ENCODE measurements at places on chromosomes 16 and 17.

DNA sequence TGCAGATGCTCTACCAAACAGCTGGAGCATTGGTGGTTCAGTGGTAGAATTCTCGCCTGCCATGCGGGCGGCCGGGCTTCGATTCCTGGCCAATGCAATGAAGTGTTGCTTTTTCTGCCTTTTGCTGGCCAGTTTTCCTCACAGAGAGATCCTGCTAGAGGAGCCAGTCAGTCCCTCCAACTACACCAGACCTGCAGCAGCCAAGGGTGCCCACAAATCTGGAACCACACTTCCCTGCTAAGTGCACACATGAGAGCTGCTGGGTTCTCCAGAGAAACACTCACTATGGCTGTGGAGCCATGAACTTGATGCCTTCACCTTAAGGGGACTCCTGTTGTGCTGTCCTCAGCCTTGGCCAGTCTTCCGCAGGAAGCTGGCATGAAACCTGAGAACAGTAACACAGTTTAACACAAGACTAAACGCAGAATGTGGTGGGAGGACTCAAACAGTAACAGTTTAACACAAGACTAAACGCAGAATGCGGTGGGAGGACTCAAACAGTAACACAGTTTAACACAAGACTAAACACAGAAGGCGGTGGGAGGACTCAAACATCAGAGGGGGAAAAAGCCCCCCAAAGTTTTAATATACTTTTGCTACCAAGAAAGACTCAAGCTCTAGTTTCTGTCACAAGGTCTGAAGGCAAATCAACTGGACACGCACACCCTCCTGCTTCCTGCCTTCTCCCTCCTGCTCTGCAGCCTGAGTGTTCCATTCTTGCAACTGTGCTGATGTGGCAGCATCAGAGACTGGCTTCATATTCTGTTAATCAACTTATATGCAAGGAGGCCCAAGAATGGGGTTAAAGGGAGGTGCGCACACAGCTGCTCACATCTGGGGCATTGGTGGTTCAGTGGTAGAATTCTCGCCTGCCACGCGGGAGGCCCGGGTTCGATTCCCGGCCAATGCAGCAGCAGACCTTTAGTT, 12.0 kb downstream of the VAC14 start:
- no peak for DNase-seq

- DNase-seq, result no peak
Observed at GRCh38 chr17:66423056-66423955, 120.9 kb downstream of the PRKCA start.

DNA sequence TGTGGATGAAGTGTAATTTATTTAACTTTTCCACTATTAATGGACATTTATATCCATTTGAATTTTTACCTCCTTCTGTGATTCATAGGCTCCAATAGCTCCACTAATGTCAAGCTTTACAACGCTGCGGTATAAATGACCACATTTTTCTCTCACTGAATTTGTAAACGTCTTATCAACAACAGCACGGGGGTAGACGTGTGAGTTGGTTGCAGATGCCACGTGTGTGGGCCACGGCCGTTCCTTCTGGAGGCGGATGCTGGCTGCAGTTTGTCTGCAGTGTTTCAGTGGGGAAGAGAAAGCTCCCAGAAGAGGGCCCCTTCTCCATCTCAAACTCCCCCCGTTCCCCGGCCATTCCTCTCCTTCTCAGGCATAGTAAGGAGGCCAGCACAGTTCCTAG, 68.2 kb upstream of the XYLT1 start:
- DNase-seq, result no peak

GRCh38 chr16:74046524-74046923, 250.1 kb upstream of the PSMD7 start:
- DNase-seq, result no peak

- no peak for DNase-seq
Observed at GRCh38 chr17:9330141-9330540, 245.5 kb downstream of the STX8 start.

GRCh38 chr16:69217433-69217832, 30.5 kb downstream of the SNTB2 start:
- DNase-seq, result no peak

DNA sequence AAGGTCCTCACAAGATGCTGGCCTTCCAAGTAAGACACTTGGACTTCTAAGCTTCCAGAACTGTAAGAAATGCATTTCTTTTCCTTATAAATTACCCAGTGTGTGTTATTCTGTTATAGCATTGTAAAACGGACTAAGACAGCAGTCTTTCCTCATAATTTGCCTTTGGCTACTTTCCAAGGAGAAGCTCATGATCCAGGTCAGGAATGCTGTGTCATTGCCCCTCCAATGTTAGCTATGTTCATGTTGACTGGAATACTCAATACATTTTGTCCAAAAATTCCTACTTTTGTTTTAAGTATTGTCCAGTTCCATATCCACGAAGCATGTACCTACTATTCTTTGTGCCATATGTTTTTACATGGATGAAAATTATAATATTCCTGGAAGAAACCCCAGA, 234.6 kb downstream of the HS3ST3A1 start:
- no peak for DNase-seq

DNA sequence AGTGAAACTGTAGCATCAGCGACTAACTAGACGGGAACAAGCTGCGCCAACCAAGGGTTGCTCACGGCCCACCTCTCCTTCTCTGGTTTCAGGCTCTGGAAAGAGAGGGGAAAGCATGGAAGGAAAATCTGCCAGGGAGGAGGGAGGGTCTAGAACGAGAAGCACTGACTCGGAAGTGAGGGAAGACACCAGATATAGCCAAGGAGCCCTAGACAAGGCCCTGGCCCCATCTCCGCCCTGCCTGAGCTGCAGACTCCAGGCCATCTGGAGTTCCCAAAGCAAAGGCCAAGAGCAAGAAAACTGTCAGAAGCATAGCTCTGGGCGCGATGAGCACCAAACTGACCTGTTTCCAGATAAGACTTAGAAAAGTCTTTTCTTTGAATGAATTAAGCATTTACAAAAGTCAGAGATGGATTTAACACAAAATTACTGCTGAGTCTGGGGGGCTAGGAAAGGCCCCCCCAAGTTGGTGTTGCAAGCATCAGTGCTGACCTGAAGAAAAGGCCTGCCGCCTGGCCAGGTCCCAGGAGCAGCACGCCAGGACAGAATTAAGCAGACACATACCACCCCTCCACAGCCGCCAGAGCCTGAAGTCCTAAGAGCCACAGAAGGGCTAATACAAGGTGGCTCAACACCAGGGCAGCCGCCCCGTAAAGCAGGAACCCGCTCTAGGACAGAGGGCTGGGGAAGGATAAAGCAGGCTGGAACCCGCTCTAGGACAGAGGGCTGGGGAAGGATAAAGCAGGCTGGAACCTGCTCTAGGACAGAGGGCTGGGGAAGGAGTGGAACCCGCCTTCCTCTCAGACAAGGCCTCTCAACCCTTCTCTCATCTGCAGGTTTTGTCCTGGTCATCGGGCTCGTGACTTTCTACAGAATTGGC, 20.7 kb downstream of the TMEM204 start:
- DNase-seq, result no peak

DNA sequence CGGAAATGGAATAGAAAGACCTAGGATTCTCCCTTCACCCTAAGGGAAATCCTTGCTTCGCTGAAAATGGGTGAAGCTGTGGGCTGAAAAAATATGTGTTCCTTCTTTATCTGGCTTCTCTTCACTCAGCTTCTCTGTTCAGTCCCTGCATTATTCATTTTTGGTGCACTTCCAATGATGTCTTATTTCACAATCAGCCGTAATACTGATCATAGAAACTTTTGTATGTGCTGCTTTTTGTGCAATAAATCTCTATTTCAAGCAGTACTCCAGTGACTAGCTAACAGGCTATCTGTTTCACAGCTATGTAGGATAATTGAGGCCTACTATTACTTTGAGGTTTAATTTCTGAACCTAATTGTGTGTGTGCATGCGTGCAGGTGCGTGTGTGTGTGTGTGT, 144.6 kb downstream of the FOXL1 start:
- DNase-seq, result no peak

DNA sequence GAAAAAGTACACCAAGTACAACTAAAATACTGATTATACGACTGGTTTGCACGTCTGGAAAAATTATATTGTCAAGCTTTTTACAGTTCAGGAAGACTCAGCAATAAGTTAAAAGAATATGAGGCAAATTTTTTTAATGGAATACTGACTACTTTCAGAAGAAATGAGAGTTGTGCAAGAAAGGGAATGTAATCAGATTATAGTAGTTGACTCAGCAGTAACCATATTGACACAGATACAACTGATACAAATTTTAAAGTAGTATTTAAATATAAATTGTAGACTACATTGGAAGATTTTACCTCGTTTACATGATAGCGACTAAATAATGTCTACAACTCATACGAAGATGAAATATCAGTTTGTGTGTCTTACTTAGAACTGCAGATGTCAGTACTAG, 16.7 kb downstream of the ASGR2 start:
- no peak for DNase-seq

DNA sequence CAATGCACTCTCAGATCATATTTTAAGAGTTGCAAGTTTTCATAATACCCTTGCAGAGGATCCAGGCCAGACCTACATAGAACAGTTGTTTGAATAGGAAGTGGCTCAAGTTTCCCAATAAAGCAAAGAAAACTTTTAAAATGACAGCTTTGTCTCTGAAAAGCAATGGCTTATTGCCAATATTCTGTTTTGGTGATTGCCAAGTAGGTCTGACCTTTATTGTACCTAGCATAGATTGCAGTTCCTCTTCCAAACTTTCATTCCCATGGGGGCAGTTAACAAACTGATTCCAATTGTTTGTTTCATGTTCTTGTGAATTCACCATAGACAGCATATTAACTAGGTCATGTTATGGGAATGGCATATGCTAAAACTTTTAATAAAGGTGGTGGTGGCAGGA, 664.6 kb upstream of the CA10 start:
- no peak for DNase-seq

GRCh38 chr17:16419074-16419928, 3.9 kb downstream of the TRPV2 start:
- no peak for DNase-seq

DNA sequence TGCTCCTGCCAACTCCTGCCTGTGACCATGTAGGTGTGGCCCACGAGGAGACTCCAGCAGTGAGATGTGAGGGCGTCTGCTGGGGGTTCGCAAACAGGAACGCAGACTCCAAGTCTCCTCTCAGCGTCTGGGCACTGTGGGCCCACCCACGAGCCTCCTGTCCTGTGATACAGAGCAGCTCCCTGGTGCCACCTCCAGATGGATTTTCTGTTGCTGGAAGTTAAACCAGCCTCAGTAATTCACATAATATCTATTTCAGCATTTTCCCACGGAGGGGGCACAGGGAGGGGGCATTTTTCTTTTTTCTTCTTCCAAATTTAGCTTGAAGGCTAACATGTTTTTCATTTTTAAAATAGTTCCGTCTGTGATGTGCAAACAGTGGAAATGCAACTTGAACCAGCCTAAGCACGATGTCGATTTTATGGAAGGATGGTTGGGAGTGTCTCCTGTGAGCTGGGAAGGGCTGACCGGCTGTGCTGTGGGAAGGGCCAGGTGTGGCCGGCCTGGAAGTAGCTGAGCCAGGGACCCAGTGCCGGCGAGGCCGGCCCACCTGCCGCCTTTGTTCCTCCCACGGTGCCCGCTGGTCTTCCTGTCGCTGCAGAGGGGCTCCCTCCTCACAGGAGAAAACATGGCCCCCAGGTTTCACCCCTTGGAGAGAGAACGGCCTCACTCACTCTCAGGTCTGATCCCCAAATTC, 3.9 kb upstream of the RAB40B start:
- no peak for DNase-seq

GRCh38 chr16:74447578-74447977, 26.3 kb upstream of the CLEC18B start:
- no peak for DNase-seq

- DNase-seq, result no peak
Observed at GRCh38 chr17:70187383-70187782, 18.1 kb downstream of the KCNJ2 start.

- no peak for DNase-seq
Observed at GRCh38 chr16:53369921-53370320, 64.3 kb upstream of the RBL2 start.

DNA sequence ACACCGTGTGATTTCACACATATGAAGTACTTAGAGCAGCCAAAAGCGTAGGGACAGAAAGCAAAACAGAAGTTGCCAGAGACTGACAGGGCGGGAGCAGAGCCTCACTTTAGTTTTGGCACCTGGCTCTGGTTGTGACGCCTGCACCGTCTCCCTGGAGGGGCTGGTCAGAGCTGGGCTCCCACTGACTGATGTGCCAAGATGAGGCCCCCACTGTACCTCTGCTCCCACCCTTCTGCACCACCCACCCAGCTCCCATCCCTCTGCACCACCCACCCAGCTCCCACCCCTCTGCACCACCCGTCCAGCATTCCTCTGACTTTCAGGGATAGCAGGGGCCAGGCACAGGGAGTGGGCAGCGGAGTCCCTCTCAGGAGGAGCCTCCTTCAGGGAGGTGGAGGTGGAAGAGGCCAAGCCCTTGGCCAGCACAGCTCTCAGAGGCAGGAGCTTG, 3.2 kb upstream of the PRSS21 start:
- DNase-seq, result no peak

GRCh38 chr17:74699236-74699635, 13.5 kb downstream of the CD300LF start:
- no peak for DNase-seq

DNA sequence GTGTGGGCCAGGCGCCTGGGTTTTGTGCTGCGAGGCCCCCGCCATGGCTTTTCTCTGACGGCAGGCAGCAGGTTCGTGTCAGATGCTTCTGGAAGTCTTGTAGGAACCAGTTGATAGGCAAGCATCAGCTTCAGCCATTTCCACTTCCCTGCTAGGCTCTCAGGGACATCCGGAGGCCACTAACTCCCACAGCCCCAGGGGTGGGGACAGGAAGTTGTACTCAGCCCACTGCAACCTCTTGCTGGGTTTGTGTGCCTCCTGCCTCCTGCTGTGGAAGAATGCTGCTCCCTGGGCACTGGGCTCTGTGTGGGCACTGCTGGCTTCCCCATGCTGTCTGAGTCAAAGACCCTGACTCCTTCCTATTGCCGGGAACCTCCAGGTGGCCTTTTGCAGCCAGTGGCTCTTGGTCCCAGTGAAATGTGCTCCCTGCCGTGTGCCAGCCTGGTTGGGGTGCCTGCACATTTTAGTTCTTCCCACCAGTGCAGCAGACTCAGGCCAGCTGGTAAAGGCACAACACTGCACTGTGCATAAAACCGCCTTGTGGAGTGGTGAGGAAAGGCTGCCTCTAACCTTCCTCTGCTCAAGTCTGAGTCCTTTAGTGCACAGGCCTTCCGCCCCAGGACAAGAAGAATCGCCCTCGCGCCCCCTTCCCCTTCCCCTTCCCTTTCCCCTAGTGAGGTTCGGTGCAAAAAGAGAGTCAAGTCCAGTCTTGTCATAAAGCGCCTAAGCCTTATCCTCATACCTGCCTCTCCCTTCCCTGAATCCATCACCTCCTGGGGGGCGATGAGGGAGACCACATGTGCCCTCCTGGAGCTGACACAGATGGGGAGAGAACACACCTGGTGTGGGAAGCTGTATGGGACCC, 16.6 kb downstream of the LDHD start:
- DNase-seq, result no peak
